ENCODE measurements at places on chromosomes 7 and 10.

GRCh38 chr7:102146122-102146521, 140.5 kb upstream of the SH2B2 start:
- DNase-seq: no peak

DNA sequence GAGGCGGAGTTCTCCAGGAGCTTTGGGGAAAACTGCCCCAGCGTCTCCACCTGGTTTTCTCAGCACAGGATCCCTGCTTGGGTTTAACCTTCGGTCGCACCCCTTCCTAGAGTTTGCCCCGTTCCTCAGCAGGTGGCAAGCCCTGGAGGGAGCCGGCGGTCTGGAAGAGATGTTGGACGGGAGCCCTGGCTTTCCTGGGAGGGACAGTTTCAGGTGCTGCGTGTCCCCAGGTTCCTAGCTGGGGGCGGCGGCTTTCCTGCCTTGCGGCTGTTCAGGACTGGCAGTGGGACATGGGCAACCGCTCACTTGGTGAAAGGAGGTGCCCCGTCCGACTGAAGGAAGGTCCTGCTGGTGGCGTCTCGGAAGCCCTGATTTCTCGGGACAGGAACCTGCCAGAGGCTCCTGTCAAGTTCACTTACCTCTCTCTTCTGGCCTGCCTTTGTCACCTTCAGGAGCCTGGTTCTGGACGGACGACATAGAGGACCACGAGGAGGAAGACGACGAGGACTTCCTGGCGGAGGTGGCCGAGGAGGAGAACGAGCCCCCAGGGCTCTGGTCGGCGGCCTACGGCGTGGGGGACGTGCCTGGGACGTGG, 14.8 kb downstream of the ZNF316 start:
- no peak for DNase-seq

- no peak for DNase-seq
Measured at GRCh38 chr10:90051053-90051452, 349.7 kb downstream of the KIF20B start.

DNA sequence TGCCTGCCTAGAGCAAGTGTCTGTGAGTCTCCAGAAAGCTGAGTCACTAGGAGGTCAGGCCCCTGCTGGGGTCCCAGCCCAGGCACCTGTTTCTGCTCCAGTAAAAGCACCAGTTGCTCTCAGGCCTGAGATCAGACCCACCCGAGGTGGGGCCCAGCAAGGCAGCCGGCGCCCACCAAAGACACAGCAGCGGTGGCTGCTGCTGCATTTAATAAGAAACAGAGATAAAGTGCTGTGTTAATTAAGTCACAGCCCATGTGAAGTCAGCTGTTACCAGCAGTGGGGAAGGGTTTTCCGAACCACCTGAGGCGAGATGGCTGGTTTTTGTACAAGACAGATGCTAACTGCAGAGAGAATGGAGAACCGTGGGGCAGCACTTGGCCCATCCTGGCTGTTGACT, 12.1 kb upstream of the LRRC18 start:
- DNase-seq: no peak

- DNase-seq: no peak
Measured at GRCh38 chr10:10976652-10977051, 41.0 kb upstream of the CELF2 start.

DNA sequence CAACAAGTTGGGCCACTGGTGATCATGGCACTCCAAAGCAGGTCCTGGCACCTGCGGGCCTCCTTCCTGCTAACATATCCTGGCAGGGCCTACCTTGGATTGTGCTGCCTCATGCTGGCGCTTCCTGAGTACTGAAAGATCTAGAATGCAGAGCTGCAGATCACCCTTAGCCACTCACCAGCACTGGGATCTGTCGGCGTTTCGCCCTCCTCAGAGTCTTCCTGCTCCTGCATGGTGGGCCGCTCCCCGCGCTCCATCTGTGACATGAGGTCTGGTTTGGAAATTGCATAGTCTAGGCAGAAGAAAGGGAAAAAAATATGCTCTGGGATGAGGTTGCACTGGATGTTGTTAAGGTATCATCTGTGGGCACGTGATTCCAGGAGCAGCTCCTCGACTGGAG, 10.0 kb downstream of the ZNF777 start:
- DNase-seq: no peak

- no peak for DNase-seq
Measured at GRCh38 chr10:82149674-82150073, 274.7 kb downstream of the NRG3 start.

DNA sequence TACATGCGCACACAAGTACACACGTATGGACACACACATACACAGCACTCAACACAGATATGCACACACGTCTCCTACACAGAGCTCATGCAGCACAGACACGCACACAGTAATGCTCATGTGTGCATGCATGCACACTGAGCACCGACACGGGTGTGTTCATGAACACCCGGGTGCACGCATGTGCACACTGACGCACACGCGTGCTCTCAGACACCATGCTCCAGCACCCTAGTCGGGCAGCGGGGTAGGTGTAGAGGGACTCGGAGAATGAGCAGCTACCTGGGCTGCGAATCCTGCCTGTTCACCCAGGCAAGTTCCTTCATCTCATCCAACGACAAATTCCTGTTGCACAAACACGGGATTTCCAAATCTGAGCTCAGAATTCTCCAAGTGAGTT, 184.7 kb downstream of the MAD1L1 start:
- DNase-seq: no peak

DNA sequence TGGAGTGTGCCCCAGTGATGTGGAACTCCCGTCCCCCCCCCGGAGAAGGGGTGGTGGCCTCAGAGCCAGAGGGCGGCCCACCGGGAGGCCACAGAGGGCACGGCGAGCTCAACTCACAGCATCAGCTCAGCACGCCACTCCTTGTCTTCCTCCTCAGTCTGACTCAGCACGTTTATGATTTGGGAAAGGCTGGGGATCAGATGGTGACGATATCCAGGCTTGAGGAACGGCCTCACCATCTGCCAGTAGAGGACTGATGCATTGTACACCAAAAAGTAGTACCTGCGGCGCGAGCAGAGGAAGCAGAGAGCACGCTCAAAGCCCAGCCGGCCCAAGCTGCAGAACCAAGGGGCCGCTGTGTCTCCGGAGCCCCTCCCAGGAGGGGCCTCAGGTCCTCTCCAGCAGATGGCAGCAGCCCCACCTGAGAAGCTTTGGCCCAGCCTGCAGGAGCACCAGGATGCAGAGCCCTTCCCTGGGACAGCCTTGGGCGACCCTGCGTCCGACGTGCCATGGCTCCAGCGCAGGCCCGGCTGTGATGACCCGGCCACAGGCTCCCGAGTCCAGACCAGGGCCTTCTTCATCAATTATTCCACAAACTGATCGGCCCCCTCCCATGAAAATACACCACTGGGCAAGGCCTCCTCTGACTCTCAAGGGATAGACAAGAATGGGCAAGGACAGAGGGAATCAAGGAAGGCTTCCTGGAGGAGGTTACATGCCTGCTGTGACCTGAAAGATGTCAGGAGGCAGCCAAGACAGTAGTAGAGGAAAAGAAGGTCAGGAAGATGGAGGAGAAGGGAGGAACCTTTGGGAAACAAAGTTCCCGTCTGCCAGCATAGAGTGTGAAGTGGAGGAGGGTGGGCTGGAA, 3.7 kb downstream of the CFAP46 start:
- DNase-seq: peak; percentile 62

DNA sequence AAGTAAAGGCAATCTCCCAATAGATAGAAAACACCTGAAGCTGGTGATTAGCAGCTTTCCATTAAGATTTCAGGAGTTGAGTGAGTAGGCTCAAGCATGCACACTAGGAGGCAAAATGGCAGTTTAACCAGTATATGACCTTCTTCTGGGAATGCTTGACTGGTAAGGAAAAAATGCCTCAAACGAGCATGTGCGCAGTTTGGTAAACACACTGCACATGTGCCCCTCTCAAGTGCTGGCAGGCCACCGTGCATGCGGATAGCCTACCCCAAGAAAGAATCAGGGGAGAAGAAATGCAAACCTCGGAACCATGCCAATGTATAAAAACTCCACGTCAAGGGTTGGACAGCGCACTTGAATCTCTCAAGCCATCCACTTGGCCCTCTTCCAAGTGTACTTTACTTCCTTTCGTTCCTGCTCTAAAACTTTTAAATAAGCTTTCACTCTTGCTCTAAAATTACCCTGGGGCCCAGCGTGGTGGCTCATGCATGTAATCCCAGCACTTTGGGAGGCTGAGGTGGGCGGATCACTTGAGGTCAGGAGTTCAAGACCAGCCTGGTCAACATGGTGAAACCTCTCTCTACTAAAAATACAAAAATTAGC, 98.8 kb upstream of the CDK1 start:
- no peak for DNase-seq

- DNase-seq: peak; percentile 15
Measured at GRCh38 chr10:51700228-51700817, 928 bp upstream of the CSTF2T start.

DNA sequence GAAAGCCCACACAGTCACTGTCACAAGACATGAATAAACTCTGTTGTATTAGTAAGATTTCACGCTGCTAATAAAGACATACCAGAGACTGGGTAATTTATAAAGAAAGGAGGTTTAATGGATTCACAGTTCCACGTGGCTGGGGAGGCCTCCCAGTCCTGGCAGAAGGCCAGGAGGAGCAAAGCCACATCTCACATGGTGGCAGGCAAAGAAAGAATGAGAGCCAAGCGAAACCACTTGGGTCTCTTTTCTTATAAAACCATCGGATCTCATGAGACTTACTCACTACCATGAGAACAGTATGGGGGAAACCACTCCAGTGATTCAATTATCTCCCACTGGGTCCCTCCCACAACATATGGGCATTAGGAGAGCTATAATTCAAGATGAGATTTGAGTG, 110.2 kb downstream of the ST8SIA6 start:
- no peak for DNase-seq

GRCh38 chr10:99531026-99531695, 1.6 kb upstream of the NKX2-3 start:
- DNase-seq: no peak

GRCh38 chr7:12316925-12317324, 86.7 kb downstream of the VWDE start:
- no peak for DNase-seq

GRCh38 chr7:106064771-106065574, 47.1 kb downstream of the SYPL1 start:
- DNase-seq: no peak

- no peak for DNase-seq
Measured at GRCh38 chr10:54372179-54372578, 428.9 kb downstream of the PCDH15 start.

DNA sequence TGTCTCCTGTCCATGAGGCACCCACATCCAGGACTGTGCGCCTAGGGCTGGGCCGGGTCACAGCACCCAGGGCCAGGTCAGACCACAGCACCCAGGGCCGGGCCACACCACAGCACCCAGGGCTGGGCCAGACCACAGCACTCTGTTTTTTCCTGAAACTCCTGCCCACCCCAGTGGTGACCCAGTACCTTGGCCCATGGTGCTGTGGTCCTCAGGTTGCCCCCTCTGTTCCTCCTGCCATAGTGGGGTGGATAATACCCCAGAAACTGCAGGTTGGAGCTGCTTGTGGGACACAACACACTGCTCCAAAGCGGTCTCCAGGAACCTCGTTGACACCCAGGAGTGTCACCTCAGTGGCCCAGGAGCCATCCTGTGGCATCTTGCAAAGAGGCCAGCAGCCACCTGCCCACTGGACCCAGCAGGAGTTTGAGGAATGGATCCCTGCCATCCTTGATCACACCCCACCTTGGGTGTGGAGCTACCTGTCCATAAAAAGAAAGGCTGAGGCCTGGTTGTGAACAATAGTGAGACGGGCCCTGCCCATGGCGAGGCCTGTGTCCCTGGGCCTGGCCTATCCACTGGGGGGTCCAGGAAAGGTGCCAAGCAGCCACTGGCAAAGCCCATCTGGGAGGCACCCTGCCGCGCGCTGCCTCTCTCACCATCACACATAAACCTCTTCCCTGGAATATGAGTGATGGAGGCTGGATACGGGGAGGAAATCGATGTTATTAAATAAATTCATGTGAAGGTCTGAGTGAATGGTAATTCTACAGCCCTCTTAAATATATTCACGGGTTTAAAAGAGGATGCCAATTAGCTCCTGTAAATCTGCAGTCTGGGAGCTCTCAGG, 89.0 kb downstream of the NKX6-2 start:
- no peak for DNase-seq

DNA sequence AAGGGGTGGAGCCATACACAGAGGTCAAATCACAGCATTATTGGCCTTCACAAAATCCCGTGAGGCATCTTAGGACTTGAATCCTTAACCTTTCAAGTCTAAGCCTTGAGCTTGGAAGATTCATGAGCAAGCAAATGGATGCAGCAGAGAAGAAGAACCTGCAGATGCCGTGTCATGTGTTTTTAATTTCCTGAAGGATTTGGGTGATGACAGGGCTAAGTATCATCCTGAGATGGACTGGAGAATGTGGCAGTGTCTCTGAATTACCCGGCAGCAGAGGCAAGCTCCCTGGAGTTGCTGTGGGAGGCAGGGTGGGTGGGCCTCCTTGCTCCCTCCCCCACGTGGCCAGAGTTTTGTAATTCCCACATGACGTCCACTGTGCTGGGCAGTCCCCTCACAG, 50.8 kb downstream of the GCC1 start:
- no peak for DNase-seq

GRCh38 chr10:123995461-123996131, 97.8 kb downstream of the CHST15 start:
- DNase-seq: peak; percentile 58

- no peak for DNase-seq
Measured at GRCh38 chr10:86601956-86602602, 52.3 kb upstream of the OPN4 start.

DNA sequence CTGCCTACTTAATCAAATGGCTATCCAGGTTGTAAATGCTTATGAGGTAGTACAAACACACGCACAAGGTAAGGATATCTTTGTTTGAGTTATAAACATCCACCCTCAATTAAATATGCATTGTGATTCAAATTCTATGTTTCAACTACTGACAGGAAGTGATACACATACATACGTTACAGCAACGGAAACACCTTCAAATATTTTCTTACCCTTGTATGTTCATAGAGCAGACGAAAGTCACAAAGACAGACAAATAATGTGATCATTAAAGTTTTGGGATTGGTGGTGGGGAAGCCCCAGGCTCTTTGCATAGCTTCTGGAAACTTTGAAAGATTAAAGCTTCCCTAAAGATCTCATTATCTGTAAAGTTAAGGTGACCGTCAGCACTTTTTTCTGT, 521.0 kb downstream of the PARD3 start:
- DNase-seq: no peak

DNA sequence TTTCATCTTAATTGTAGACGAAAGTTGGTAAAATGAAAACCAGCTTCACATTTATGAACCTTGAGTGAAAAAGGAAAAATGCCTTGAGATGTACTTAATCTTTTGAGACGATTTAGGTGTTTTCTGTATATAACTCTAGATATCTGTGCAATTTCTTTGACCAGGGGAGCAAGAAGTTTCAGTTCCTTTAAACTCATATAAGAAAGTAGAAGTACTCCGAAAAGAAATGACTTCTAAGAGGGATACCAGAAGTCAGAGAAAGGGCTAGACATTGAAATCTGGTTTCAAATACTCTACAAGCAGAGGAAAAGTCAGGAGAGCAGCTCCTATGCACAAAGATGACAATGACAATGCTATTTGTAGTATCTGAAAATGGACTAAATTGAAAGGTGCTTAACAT, 303.7 kb downstream of the BAMBI start:
- DNase-seq: no peak

DNA sequence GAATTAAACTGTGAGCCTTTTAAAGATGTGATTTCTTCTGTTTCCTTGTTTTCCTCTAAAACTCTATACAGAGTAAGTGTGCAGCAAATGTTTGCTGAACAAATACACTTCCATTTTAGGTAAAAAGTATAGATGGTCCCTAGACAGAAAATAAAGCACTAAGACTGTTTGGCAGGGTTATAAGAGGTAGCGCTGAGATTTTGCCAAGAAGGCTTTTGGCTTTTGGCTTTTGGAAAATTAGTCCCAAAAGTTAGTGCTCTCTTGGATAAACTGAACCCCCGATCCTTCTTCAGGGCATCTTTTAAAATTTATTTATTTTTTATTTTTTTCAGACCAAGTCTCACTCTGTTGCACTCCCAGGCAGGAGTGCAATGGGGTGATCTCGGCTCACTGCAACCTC, 175.7 kb upstream of the NRP1 start:
- no peak for DNase-seq
